ENCODE measurements at places on chromosomes 5 and 9.

DNA sequence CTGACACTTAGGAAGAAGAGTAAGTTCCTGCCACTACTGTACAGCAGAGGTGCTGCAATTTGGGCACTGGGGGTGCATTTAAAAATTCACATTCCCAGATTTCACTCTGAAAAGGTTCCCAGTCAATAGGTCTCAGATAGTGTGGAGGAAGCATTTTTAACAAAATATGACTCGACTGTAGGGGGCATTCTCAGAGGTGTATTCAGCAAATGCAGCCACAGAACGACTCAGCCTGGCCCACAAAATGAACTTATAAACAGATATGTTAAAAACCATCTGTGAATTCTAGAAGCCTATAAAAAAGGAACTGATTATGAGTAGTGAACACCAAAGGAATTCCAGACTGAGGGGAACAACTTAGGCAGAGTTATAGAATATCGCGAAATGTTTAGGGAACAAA is 31.1 kb downstream of the MLLT3 start:
- DNase-seq = no peak

GRCh38 chr5:80995908-80996307 is 35.7 kb downstream of the RASGRF2 start:
- no peak for DNase-seq

DNA sequence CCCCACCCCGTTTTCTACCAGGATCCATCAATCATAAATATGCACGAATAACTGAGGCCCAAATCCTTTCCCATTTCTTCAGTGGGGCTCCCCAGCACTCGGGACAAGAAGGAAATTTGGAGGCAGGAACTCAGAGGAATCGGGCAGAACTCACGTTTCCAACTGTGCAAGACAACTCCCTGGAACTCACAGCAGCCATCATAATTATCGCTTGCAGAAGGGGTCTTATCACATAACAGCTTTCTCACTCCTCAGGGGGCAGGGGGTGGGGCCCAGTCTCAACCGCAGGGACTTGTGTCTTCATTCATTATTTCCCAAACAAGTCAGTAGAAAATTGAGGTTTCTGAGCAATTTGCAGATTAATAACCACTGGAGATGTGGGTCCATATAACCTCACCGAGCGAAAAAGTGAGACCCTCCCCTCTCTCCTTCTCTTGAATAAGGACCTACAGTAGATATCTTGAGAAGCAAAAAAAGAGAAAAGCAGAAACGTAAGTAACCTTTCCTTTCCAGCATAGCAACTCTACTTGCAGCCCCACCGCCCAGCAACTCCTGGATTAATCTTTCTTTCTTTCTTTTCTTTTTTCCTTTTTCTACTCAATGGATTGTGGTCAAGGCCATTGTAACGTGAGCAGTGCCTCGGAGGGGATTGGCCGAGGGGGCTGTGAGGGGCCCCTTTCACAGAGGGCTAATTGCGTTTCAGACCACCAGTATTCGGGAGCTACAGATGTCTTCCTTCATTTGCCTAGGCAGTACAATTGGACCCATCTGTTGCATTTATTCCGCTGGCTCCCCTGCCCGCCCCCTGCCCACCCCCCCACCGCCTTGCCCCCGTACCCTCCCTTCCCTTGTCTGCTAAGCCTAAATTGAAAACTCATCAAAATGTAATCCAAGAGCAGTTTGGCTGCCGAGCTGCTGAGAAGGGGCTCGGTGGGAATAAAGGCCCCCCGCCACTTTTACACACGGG is 24.7 kb upstream of the TIFAB start:
- no peak for DNase-seq

DNA sequence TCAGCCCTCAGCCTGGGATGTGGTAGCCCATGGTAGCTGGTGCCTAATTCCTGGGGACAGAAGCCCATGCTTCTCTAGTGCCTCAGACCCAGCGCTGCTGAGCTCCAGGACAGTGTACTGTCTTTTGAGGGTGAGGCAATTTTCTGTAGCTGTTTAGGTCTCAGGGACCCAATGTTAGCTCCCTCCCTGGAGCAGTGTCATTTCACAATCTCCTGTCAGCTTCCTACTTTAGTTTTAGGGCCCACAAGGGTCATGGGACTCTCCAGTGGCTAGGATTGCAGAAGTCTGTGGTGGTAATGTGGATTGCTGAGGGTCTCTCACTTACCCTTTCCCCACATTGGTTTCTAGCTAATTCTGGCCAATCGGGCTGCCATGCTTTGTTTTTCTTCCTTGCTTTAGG is 67.7 kb upstream of the CCL21 start:
- no peak for DNase-seq

DNA sequence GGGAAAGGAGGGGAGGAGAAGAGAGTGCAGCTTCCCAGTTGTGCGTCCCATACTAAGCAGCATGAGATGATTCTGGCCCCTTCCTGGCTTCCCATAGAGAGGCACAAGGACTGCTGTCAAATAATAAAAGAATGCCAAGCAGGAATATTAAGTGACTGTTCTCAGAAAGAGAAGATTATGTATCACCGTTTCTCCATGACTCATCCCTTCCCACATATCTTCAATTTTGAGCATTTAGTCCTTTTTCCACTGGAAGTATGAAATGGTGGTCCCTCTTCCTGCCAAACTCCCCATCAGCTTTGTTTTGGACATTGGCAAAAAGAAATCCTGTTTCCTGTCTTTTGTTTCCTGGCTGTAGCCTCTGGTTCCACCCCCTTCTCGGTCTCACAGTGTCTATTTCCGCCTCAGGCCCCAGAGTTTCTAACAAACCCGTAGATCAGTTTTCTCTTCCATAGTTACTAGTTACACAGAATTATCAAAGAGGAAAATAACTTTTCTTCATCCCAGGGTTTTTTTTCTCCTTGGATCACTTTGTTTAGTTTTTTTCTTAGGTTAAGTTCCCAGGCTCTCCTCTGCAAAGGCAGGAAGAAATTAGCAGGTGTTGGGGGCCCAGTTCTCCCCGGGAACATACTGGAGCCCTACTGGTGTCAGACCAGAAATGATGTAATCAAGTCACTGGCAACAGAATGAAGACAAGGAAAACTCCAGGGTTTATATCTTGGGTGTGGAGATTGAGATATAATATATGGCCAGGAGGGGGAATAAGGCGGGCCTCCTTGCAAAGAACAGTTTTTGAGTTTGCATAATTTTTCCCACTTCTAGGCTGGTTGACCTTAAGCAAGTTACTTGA is 26.4 kb upstream of the ARHGAP26 start:
- DNase-seq = no peak

GRCh38 chr9:129174724-129175514 is 3.1 kb downstream of the IER5L start:
- no peak for DNase-seq

DNA sequence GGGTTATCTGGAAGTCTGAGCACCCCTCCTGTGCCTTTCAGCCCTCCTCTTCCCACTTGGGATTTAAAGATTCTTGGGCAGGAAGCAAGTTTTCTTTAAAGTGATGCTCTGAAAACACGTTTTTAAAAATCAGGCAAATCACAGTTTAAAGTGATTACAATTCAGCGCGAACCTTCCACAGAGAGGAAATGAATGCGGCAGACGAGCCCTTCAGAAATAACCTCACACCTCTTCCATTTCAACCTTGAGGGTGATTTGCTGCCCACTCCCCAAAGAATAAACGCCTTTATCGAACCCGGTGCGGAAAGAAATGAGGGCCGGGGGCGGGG is 2.3 kb upstream of the EFNA5 start:
- no peak for DNase-seq

GRCh38 chr9:105890046-105890822 is 195.9 kb downstream of the TMEM38B start:
- DNase-seq = no peak

GRCh38 chr9:93013856-93014582 is 44.5 kb upstream of the SUSD3 start:
- DNase-seq = no peak

DNA sequence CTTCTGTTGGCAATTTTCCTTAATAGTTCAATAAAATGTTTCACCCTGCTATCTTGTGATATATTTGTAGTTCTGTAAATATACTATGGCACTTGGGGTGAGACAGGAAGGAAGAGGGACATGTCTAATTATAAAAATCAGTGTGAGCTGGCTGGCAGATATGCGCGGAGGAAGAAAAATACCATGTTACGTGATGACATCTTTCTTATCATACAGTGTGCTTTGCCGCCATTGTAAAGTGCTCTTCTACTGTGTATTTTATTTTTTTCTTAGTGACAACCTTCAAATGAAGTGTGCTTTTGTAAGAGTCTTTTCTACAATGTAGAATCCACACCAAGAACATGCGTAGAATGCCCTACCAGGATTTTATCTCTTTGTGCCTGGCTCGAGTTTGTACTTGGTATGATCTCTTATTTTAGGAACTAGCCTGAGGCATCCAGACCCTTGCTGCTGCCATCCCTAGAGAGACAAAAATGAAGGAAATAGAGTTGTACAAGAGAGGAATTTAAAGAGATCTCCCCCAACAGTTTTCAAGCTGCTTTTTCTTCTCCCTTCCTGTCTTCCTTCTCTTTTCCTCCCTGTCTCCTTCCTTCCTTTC is 46.7 kb upstream of the RIOK2 start:
- DNase-seq = no peak

DNA sequence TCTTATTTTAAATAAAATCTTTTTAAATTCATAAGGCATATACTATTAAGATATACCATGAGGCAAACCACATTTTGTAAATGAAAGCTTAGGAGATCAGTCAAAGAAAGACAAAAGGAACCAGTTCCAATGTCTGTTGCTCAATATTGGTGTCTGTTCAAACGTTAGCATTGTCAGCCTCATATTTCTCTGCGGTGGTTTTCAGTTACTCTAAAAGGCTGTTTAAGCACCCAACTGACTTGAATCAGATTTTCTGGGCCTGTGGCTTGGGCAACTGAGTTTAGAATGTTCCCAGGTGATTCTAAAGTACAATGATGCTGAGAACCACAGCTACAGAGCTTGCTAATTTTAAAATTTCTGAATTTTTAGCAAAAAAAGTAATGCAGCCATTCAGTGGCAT is 166.3 kb upstream of the KIF2A start:
- DNase-seq = no peak

GRCh38 chr5:137862251-137862650 is 5.4 kb upstream of the MYOT start:
- DNase-seq = no peak

DNA sequence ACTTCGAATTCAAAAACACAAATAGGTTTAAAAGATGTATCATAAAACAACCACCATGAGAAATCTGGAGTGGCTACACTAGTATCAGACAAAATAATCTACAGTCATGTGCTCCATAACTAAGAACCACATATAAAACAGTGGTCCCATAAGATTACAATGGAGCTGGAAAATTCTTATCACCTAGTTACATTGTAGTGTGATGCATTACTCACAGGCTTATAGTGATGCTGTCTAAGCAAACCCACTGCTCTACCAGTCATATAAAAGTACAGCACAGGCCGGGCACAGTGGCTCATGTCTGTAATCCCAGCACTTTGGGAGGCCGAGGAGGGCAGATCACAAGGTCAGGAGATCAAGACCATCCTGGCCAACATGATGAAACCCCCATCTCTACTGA is 160.1 kb downstream of the ROR2 start:
- DNase-seq = no peak

DNA sequence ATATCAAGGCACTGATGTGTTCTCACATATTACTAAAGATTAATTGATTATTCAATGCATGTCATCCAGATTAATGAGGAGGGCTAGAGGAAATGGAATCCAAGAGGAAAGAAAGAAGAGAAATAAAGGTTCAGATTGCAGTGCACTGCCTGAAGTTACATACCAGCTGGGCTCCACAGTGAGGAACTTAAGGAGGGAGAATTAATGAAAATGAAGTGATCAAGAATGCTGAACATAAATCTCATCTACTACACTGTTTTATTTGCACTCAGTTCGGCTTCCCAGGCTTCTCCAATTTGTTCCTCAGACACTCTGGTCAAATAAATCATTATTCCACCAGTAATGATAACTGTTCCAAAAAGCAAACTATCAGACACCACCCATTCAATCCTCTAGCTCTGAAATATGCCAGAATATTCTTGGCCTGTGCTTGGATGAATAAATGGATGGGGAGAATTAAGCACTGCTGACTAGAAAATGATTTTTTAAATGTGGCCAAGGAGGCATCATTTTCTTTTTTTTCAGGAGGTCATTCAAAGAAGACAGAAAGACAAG is 88.6 kb upstream of the FBN2 start:
- DNase-seq = no peak

- no peak for DNase-seq
Measured at GRCh38 chr5:63233911-63234310, 655.3 kb downstream of the LRRC70 start.

DNA sequence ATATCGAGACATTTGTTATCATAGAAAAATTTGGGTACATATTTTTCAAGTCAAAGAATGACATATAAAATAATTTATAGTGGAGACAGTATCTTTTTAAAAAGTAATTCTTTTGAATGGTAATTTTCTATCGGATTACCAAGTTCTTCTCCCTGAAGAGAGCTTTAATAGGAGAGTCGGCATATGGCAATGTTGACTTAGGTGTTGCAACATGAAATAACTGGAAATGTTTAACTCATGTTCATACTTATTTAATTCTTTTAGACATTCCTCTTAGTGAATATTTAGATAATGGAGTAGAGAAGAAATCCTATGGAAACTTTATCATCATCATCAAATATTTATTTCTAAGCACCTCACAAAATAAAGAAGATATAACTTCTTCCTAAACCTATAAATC is 118.2 kb upstream of the CTNND2 start:
- no peak for DNase-seq

GRCh38 chr5:33010846-33011245 is 299.7 kb downstream of the NPR3 start:
- DNase-seq = no peak

DNA sequence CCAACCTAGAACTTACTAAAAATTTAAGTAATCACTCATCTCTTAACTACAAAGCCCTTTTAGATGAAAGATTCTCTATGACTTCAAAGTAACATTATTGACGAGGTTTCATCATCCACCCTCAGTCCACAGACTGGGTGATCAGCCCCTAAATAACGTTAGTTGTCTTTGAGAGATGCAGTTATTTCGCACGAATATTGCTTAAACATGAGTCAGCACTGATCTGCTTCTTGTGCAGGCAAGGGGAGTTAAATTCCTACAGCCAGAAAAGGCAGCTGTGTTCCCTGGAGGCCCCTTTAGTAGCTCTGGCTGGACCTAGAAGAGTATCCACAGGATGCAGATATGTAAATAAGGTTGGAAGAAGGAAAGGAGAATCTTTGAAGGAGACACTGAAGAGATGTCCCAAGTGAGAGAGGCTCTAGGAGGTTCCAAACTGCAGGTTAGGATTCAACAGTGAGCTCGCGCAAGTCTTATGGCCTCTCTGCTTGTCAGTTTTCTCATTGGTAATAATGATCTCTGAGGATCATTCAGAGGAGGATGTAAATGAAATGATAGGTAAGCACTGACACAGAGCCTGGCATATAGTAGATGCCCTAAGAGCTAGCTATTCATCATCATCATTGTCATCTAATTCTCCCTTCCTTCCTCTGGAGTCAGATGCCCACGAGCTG is 122.2 kb upstream of the MAN2A1 start:
- no peak for DNase-seq

DNA sequence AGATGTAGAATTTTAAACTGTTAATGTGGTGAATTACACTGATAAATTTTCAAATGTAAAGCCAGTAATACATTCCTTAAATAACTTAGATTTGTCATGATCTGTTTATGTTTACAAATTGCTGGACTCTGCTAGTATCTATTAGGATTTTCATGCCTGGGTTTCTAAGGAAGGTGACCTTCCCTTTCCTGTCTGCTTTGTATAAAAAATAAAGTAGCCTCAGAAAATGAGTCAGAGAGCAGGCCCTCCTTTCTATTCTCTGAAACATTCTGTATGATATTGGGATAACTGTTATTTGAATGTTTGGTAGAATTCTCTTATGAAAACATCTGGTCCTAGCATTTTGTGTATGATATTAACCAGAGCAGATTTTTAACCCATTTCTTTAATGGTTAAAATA is 255.3 kb downstream of the SYK start:
- DNase-seq = no peak

GRCh38 chr5:141211-141610 is 49.2 kb downstream of the PLEKHG4B start:
- DNase-seq = no peak

Measured in CD4-positive, alpha-beta T cell treated with Interleukin-15 for 4 hours (primary cell).